Stimulated activated CD4-positive, alpha-beta T cell treated with anti-CD3 and anti-CD28 coated beads, Interleukin-4, amount 100 ng/mL, for 4 hours (primary cell): ENCODE measurements at places on chromosomes 7 and 10.

DNA sequence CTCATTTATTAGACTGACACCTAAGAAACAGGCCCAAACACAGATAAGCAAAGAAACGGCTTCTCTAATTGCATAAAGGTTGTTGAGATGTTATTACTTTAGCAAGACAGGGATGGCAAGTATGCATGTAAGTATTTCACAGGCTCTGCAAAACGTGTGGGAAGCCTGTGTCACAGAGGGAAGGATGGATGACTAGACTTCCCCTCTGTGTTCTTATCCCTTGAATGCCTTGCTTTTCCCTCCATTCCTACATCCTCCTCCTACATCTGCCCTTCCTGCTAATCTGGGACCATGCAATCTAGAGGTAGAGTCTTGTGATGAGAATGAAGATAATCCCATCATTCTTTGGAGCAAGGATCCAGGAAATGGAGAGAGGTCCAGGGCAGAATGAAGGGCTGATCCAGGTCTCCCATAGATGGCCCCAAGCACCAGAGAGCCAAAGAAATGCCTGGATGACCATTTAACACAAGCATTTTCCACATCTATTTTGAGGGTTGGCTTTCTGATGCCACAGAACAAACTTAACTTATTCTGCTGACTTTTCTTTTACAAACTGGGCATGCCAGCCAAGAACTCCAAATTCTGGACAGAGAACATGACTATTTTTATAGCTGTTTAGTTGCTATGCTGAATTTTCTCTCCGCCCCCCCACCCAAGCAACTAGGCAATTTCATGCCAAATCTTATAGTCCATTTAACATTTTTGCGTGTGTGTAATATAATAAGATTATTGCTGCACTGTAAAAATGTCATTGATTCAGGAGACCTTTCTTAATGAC, 48.1 kb downstream of the NRP1 start:
- DNase-seq, result no peak

DNA sequence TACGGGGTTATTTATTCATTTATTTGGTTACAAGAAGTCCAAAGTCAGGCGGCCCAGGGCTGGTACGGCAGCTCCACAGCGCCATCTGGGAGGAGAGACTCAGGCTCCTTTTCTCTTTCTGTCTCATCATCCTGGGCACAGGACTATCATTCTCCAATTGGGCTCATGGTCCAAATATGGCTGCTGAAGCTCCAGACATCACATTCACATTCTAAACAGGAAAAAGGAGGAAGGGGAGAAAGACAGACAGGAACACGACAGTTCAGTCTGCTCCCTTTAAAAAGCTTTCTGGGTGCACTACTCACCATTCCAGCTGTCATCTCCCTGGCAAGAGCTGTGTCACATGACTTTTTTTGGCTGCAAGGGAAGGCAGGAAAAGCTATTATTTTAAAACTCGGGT, 74.4 kb upstream of the PDZD8 start:
- DNase-seq, result no peak

- DNase-seq, result no peak
Observed at GRCh38 chr10:70498970-70499835, 20.6 kb downstream of the PALD1 start.

GRCh38 chr7:159211540-159212182, 67.0 kb upstream of the VIPR2 start:
- DNase-seq, result no peak

GRCh38 chr10:60524541-60524940, 134.9 kb upstream of the ANK3 start:
- no peak for DNase-seq

GRCh38 chr10:79081353-79082034, 12.7 kb downstream of the ZMIZ1 start:
- no peak for DNase-seq

DNA sequence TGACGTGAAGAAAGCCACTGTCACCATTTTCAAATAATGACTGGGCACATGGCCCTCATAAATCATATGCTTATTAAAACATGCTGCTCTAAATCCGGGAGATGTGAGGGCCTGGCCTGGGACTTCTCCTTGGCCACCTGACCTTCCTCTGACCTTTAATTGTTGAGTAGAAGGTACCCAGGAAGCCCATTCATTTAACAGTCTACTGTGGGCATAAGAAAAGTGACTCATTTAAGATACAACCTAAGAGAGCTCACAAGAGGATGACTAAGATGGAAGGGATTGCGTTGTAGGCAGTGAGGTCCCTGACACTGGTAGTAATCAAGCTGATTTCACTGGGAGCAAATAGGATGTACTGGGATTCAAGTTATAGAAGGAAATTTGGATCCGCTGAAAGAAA, 203.4 kb upstream of the GPR26 start:
- no peak for DNase-seq

DNA sequence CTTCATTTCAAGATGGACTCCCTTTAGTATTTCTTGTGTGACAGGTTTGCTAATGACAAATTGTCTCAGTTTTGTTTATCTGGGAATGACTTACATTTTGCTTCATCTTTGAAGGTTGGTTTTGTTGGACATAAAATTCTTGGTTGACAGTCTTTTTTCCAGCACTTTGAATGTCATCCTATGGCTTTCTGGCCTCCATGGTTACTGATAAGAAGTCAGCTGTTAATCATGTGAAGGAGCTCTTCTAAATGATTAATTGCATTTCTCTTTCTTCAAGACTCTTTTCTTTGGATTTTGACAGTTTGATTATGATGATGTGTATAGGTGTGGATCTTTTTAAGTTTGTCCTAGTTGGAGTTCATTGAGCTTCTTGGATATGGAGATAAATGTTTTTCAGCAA, 26.9 kb upstream of the HHEX start:
- no peak for DNase-seq

GRCh38 chr10:93871671-93872204, 22.0 kb upstream of the SLC35G1 start:
- DNase-seq, result no peak

DNA sequence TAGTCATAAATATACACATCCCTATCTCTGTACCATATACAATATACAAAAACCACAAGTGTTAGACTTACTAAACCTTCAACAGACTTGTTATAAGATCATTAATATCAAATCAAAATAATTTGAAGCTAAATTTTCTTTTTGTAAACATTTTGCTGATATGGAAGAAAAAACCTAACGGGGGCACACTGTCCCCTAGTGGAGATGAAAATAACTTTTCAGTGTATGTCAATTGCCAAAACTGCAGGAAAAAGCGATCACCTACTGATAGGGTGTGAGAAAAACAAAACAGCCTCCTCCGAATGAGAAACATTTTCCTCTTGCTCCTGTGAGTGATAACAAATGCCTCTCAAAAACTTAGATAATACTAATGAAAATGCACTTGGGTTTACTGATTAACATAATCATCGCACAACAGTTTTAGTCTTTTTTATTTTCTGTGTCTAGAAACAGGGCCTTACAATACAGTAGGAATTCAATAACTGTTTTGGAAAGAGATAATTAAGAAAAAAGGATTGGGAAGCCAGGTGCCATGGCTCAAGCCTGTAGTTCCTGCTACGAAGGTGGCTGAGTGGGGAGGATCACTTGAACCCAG, 322.7 kb downstream of the CRPPA start:
- DNase-seq, result no peak

- DNase-seq, result no peak
Observed at GRCh38 chr10:125159486-125159931, 854 bp downstream of the CTBP2 start.

GRCh38 chr10:133269367-133269766, 7.3 kb downstream of the ADAM8 start:
- DNase-seq, result no peak
